C1 segment of cervical spinal cord (tissue), 14 donors: ENCODE measurements at places on chromosomes 2 and 18.
A peak's percentile ranks its signal among the peaks of the same experiment; 100 is the strongest.

- no peak for DNase-seq
Observed at GRCh38 chr2:173290046-173290445, 64.6 kb upstream of the CDCA7 start.

DNA sequence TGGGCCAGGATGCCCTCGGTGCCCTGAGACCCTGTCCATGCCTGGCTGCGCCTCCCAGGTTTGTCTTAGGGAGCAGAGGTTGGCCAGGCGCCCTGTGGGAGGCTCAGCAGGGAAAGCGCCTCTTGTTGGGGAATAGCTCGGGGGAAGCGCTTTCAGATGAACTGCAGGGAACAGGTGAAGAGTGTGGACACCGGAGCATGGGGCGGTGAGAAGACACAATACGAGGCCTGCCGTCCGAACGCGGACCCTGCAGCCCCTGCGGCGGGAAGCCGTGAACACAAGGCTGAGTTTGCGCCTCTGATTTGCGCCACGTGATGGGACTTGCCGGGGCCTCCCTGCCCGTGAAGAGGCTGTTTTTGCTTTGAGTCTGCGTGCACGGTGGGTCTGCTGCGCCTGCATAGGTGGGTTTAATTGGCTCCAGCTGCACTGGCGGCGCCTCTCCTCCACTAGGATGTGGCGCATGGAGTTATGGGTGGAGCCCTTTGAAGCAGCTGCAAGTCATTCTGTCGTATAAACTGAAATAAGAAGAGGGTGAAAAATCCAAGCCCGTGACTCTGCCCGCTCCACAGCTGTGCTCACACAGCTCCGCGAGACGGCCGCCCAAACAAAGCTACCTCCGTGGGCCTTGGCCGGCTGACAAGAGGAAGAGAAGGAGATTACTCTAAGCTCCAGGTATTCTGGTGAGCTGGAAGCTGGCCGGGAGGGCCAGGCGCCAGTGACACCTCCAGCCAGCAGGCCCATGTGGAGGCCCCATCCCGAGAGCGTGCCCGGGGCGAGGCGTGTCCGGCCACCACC, 103.5 kb upstream of the CTDP1 start:
- no peak for DNase-seq

DNA sequence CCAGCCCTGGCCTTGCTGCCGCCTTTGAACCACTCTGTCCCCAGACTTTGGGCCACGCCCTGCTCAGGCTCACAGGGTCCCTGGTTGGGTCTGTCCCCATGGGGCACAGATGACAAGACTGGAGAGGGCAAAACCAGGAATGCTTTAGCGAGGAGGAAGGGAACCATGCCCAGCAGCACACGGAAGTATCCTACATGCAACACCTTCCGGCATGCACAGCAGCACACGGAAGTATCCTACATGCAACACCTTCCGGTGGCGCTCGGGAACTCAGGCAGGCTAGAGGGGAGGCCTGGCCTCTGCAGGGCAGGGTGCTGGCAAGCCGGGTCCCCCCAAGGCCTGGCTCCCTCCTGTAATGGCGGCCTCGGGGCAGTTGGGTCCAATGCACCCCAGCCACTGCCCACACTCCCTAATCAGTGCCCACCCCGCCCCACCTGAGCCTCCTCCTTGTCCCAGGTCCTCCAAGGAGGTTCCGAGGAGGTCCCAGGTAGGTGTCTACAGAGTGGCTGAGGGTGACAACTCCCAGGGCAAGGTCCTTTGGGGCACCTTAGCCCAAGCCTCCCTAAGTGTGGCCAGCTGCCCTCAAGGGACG, 33.6 kb upstream of the SNED1 start:
- DNase-seq: no peak

- no peak for DNase-seq
Observed at GRCh38 chr2:169928463-169928864, 101.2 kb downstream of the UBR3 start.

- DNase-seq: no peak
Observed at GRCh38 chr2:205807229-205807628, 124.9 kb downstream of the NRP2 start.

GRCh38 chr2:151861174-151861573, 33.0 kb upstream of the ARL5A start:
- no peak for DNase-seq

GRCh38 chr2:101408925-101409324, 21.6 kb upstream of the CREG2 start:
- no peak for DNase-seq

DNA sequence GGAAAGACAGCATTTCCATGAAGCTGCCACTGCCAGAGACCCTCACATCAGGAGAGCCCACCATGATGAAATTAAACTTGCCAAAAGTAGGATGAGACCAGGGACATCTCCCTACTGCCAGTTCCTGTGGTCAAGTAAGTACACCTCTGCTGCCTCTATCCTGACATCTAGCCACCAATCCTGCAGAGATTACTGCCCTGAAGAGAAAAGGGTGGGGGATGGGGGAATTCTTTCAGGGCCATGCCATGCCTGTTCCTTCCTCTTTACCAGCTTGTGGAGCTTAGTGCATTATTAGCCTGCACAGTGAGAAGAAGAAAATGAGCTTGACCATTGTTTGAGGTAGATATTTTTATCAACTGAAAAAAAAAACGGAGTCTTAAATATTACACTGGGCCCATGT, 397.2 kb upstream of the CDH2 start:
- DNase-seq: no peak

DNA sequence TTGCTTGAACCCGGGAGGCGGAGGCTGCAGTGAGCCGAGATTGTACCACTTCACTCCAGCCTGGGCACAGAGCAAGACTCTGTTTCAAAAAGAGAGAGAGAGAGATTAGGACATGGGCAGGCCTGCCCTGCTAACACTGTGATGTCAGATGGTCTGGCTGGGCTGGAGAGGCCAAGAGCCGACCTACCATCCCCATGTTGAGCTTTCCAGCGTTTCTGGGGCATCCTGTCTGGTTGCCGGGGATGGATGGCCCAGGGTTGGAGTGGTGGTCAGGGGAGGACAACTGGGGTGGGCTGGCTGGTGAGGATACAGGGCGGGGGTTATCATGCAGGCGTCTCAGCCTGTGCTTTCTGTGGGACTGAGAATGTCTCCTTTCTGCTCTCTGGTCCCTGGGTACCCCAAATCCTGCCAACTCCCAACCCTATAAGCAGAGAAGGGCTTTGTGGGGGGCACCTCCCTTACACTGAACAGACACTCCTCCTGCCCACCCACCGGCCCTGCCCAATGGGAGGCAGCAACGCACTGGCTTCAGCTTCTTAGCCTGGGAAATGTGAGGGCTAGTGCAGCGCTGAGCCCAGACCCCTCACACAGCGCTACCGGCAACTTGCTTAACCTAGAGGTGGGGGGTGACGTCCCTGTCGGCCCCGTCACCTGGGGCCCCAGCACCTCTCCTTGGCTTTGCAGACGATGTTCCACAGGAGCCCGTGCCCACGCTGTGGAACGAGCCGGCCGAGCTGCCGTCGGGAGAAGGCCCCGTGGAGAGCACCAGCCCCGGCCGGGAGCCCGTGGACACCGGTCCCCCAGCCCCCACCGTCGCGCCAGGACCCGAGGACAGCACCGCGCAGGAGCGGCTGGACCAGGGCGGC, 5.4 kb downstream of the SNORC start:
- DNase-seq: peak; percentile 59

GRCh38 chr2:55232863-55233657, 572 bp downstream of the RPS27A start:
- no peak for DNase-seq

DNA sequence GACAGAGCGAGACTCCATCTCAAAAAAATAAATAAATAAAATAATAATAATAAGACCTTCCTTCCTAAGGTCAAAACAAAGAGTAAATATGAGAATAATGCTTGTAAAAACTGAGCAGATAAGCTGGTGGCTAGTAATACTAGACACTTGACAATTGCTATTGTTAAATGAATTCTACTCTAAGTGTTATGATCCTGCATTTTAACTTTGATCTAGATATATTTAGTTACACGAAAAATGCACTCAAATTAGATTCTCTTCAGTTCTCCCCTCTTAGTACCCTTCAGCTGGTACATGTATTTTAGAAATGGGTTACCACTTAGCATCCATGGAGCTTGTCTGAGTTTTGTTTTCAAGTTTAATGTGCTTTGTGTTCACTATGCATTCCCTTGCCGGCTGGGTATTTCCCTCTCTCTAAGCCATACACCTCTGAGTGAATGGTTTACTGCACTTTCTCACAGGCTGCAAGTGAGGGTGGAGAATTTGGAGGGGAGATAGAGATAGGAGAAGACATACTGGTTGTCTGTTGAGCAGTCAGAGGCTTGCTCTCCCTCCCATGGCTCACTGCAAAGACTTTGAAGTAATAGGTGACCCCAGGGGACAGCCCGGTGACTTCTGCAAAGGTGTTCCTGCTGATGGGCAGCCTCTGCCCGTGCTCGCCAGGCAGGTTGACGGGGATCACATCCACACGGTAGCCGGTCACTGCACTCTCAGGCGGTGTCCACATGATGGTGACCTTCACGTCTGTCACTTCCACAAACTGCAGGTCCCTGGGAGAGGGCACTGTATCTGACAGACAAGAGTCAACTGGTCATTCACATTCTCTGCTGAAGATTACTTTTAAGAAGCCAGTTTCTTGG, 29.9 kb downstream of the FN1 start:
- DNase-seq: no peak

- no peak for DNase-seq
Observed at GRCh38 chr2:141557329-141558095, 573.3 kb downstream of the LRP1B start.

DNA sequence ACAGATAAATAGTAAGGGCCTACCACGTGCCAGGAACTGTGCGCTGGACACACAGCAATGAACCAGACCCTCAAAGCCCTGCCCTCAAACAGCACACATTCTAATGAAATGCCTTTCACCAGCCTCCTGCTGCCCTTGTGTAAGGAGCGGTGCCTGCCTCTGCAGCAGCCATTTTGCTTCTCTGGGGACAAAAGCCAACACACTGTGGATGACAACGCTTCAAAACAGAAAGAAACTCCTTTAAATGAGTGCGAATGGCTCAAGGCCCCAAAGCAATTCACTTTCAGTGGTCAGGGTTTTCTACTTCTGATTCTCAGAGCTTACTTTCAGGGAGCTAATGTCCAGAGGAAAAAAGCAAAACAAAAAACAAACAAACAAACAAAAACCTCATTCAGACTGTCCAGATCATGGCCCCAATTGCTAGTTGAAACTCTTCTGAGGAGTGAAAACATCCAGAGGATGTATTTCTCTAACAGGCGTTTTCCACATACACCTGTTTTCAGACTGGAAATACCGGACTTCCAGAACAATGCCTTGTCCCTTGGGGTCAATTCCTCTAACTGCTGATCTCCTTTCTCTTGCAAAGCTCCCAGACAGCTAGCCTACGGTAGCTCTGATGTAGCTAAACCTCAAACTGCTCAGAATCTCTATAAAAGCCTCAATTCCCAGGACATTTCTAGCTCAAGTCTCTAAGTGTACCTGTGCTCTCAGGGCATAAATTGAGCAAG, 323.3 kb upstream of the ZNF521 start:
- no peak for DNase-seq

- no peak for DNase-seq
Observed at GRCh38 chr2:235678712-235679111, 184.9 kb downstream of the AGAP1 start.
